ENCODE measurements at places on chromosomes 16 and 17.

GRCh38 chr16:49017501-49017900 lies 264.1 kb downstream of the CBLN1 start:
- DNase-seq = no peak

DNA sequence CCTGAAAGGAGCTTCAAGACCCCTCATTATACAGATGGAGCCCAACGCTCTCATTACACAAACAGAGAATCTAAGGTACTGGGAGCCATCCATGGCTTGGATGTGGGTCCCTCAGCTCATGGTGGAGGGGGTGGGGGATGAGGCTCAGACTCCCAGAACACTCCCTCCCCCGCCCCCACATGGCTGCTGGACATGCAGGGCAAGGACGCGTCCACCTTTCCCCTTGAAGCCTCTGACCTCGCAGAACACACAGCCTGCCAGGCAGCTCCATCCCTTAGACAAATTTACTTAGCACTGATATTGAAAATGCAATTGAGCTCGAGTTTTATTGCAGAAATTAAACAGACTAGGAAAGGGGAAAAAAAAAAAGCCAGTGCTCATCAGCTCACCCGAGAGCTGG lies 203.9 kb downstream of the ZNF423 start:
- no peak for DNase-seq

DNA sequence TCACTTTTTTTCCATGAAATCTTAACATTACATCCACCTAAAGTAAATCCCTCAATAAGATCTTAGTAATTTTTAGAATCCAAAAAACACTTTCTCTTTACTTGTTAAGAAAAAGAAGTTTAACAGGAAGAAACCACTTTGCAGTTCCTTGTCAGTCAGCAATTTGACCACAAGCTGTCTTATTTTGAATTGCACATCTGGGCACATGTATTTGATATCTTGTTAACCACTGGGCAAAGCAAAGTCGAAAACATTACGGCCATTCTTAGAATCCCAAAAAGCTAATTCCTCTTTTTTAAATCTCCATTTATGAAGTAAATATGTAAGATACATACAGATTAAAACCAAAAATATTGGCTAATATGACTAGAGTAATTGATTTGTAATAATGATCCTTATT lies 1.1 kb downstream of the ABCA10 start:
- no peak for DNase-seq

DNA sequence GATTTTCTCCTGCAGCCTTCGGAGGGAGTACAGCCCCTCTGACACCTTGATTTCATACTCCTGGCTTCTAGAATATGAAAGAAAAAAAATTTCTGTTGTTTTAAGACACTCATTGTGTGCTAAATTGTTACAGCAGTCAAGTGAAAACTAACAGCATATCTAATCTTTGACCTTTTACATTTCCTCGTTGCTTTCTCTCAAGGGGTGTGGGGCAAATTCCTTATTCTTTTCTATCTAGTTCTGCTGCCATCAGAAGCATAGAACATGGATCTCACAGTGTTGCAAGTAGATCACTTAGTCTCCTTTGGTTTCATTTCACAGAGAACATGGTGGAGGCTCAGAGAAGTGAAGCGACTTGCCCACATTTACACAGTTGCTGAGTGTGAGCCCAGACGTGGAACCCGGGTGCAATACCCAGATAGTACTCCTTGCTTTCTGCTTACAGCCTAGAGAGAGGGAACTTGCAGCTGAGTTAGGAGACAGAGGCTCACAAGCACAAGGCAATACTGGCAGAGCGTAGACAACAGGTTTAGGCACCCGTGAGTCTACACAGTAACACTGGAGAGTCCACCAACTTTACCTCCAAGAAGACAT lies 28.7 kb upstream of the MMD start:
- DNase-seq = no peak

DNA sequence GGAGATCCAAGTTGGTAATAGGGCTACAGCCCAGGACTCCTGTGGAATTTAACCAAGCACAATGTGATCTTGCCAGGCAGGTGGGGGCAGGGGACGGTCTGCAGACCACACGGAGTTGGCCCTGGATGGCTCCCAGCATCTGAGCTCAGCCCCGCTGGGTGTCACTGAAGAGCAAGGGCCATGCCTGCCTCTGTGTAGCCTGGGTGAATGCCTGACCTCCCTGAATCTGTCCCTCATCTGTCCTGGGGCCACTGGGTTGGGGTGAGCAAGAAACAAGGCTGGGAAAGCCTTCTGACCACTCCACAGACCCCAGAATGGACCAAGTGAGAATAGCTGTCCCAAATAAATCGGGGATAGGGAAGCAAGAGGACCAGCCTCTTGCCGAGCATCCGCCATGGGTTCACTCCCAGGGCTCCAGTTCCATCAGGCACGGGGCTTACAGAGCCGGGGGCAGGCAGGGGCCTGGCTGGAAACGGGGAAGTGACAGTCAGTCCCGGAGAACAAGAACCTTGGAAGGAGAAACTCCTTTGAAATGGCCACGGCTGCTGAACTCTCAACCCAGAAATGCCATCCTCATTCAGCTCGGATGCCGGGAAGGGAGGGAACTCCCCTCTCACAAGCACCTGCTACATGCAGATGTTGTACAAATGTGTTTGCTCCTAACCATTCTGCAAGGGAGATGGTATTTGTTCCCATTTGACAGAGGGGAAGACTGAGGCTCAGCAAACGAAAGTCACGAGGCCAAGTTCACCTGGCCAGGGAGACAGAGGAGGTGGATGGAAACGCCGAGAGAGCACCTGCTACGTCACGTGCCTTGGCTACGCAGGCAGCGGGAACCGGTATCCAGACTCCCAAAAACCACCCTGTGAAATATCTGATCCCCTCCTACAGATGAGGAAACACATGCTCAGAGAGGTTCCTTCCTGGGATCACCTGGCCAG lies 50.0 kb downstream of the RMI2 start:
- DNase-seq = no peak

DNA sequence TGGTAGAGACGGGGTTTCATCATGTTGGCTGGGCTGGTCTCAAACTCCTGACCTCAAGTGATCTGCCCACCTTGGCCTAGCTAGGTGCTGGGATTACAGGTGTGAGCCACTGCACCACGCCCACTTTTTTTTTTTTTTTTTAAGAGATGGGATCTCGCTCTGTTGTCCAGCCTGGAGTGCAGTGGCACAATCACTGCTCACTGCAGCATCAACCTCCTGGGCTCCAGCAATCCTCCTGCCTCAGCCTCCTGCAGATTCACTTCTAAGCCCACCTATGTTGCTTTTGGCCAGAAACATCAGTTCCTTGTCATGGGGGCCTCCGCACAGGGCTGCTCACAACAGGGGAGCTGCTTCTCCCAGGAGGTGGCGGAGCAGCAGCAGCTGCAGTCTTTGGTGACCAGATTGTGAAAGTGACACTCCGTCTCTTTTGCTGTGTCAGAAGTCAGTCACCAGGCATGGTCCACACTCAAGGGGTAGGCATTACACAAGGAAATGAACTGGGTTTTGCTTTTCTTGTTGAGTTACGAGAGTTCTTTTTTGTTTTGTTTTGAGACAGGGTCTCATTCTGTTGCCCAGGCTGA lies 4.5 kb upstream of the NME4 start:
- no peak for DNase-seq

DNA sequence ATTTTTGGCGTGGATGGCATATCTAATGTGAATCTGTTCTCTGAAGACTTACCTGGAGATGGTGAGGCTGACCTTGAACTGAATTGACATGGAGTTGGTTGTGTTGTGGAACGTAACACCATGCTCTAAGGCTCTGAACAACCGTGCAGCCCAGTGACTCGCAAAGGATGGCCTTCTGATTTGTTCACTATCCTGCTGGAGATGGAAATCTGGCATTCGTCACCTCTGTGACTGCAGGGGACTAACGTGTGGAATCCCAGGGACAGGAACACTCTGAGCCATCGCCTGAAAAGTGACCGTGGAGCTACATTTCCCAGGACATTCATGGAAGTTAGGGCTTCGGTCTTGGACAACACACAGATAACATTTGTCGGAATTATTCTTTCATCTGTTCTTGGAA lies 61.1 kb downstream of the BANP start:
- no peak for DNase-seq

- no peak for DNase-seq
These were observed 17.5 kb downstream of the LIMD2 start for GRCh38 chr17:63682441-63682840.

GRCh38 chr17:50051082-50051576 lies 4.8 kb upstream of the ITGA3 start:
- no peak for DNase-seq
